ENCODE measurements at places on chromosomes 1 and 21.

GRCh38 chr1:66069976-66070876 lies 277.5 kb downstream of the PDE4B start:
- no peak for DNase-seq

GRCh38 chr1:186634511-186634910 lies 45.7 kb downstream of the PTGS2 start:
- DNase-seq = no peak

DNA sequence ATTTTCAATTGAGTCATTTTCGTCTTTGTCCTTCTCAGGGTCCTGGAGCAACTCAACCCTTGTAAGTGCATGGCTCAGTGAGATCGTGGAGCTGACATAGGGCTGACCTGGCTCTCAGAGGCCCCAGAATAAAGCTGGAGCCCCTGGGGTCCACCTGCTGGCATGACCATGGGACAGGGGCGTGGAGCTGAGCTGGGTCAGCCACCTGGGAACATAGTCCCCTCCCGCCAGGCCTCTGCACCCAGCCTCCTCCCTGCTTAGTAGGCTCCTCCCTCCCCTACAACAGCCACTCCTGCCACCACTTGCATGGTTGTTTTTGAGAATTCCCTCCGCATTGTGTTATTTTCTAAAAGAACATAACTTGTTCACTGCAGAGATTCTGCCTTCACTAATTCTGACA lies 3.1 kb upstream of the RIPK4 start:
- no peak for DNase-seq

DNA sequence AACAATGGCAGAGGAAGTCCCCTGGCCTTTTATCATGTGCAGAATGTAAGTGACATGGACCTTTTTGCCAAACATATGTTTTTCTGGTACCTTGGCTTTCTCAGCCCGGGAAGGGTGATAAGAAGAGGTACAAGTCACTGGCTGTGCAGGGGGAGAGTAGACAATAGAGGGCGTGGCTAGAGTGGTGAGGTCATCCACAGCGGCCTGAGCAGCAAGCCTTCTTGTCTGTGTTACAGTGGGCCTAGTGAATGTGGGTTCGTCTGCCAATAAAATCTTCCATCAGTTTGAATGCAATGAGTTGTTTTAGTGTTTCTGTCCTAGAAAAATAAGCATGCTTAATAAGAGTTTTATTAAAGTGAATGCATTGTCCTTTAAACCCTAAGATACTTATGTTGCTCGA lies 59.0 kb upstream of the PGD start:
- DNase-seq = no peak

DNA sequence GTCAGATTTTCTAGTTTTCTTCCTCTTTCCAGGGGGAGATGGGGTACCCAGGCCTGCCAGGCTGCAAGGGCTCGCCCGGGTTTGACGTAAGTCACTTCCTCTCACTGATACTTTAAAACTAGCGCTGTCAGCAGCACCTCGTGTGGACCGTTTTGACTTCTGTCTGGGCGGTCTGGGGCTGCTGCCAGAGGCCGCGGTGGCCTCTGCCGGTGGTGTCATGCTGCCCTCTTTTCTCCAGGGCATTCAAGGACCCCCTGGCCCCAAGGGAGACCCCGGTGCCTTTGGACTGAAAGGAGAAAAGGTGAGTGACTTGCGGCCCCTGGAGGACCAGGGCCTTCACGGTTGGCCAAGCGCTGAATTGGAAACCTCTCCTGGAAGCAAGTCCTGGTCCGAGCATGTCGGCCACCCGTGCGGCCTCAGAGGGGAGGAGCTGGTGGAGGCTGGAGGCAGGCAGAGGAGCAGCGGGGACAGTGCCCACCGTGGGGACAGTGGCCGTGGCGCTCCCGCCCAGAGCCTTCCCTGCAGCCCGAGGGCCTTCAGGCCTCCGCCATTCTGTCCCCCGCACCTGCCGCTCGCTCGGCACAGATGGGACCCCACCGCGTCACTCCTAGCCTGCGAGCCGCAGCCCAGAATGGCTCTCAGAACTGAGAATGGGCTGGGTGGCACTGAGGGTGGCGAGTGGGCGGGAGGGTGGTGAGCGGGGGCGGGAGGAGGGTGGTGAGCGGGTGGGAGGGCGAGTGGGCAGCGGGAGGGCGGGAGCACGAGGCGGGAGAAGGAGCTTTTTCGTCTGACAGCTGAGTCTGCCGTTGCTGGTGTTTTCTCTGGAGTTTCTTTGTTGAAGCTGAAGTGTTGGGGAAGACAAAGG lies 9.4 kb downstream of the COL6A1 start:
- no peak for DNase-seq

GRCh38 chr21:42291751-42292562 lies 23.3 kb downstream of the TFF3 start:
- no peak for DNase-seq

DNA sequence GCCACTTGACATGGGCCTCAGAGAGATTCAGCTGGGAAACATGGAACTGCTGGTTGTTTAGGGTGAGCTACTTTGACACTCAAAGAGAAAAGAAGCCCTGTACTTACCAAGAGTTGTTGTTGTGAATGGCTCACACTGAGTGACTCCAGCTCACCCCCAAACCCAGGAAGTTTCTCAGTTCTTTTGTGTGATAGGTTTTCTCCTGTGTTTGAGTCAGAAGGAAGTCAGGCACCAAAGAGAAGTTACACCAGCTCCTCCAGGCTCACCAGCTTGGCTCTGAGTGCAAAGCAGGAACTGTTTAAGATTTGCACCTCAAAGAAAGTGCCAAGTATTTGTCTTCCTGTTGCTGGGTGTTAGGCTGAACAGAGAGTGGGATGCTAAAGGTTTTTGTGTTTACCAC lies 111.2 kb upstream of the PROX1 start:
- DNase-seq = no peak

DNA sequence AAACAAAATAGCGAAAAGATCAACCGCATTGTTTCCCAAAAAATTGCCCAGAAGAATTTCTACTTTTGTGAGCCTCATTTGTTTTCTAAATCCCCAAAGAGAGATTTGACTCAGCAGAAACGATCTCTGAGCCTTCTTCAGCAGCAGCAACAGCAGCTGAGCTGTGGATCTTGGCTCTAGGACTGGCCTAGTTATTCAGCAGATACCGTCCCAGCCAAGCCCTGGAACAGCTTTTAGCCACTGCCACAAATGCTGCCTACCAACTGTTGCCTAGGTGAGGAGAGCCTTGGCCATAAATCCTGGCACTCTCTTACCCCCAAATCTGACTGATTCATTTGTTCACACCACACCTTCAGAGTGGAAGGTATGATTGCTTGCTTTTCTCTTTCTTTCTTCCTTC lies 320.1 kb downstream of the TGFB2 start:
- DNase-seq = no peak

DNA sequence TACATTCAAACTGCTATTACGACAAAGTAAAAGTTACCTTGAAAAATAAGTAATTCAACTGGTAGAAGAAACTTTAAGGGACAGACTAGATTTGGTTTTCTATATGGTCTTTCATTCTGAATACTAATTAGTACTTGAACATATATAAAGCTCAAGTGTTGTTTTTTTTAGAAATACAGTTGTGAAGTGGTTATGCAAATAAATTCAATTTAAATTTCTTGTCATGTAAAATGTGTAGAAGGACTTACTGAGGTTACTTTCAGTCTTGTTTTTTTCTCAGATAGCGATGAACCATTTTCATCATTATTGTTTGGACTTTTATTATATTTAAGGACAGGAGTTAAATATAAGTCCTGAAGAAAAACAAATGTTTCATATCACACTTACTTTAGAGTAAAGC lies 24.4 kb downstream of the HS2ST1 start:
- DNase-seq = no peak
